Caudate nucleus (tissue), 63 donors: ENCODE measurements at places on chromosomes 11 and 22.

DNA sequence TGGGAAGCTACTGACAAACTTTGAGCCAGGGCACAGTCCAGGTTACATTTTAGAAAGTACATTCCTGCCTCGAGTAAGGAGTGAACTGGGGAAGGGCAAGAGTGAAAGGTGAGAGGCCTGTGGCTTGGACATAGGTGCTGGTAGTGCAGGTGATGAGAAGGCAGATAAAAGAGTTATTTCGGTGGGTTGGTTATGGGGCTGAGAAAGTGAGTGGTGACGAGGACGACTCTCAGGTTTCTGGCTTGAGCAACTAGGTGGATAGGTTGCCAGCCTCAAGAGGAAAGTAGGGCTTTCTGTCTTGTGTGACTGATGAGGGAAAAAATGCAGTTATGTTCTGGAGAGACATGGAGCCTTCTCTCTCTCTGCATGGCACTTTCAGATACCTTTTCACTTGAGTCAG lies 3.7 kb downstream of the POLR2F start:
- DNase-seq: no peak

DNA sequence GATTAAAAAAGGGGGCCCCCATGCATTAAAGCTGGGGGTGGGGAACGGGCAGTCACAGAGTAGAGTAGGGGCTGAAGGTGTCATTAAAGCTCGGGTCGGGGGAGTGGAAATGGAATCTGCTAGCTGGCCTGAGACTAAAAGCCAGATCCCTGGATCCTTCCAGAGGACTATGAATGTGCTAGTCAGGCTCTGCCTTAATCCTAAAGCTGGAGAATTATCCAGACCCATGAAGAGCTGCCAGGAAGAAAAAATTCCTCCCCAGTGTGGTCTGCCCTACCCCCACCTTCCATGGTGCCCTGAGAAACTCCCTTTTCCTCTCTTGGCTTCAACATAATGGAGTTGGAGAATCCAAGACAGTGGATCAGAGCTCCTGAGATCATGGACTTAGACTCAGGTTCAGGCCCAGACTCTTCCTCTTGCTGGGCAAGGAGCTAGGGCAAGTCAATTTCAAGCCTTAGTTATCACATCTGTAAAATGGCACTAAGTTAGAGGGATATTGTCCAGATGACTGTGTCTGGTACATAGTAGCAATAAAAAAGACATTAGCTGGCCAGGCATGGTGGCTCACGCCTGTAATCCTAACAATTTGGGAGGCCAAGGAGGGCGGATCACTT lies 24.0 kb upstream of the SMTN start:
- no peak for DNase-seq

DNA sequence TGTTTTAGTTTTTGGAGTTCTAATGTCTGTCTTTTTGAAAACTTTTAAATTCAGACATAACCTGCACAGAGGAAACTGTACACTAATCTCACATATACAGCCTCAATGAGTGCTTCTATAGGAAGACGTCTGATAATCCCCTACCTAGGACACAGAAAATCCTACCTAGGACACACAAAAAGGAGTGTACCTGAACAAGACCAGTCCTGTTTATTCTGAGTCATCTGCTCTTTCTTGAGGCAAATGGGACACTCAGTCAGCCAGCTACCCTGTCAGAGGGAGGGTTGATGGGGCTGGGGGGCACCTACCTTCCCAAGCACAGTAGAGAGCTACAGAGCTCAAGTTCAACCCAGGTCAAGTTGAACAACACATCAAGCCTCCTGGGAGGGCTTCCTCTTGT lies 346.6 kb upstream of the NCAM1 start:
- DNase-seq: no peak

GRCh38 chr22:44171561-44171960 lies 9.2 kb upstream of the PARVG start:
- no peak for DNase-seq
